Activated CD8-positive, alpha-beta T cell treated with anti-CD3 and anti-CD28 coated beads, Interleukin-2, amount 10 ng/mL, durations not matched to agents 7 days and 5 days (primary cell): ENCODE measurements at places on chromosomes 16 and 17. TPM values are rescaled to one million over a fixed set of nuclear protein-coding genes. Genes with fewer than 3 reads are reported as not detected.

DNA sequence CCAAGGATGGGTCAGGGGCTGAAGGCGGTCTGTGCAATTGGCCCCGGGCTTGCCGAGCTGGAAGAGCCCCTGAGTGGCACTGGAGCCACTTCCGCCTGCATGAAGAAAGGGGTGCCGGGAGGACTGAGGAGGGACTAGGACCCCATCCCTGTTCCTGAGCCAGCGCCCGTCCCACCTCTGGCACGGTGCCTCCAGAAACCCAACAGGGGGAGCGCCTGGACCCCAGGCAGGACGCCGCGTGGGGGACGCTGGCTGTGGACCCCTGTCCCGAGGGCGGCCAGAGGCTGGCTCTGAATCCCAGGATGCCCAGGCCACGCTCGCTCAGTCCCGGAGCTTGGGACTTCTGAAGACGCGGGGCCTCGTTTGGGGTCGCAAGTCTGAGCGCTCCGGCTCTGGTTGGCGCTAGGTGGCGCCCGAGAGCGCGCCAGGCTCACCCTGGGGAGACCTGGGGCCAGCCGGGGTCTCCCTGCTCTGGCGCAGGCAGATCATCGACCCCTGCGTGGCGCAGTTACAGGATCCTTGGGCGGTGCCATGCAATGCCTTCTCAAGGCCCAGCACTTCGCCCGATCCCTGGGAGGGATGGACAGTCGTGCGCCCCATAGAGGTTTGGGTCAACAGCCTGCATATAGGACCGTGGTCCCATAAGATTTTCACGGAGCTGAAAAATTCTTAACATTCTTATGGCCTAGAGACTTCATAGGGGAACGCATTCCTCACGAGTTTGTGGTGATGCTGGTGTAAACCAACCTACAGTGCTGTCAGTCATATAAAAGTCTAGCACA, 58.5 kb upstream of the CREBBP start:
- DNase-seq, result peak; percentile 66

DNA sequence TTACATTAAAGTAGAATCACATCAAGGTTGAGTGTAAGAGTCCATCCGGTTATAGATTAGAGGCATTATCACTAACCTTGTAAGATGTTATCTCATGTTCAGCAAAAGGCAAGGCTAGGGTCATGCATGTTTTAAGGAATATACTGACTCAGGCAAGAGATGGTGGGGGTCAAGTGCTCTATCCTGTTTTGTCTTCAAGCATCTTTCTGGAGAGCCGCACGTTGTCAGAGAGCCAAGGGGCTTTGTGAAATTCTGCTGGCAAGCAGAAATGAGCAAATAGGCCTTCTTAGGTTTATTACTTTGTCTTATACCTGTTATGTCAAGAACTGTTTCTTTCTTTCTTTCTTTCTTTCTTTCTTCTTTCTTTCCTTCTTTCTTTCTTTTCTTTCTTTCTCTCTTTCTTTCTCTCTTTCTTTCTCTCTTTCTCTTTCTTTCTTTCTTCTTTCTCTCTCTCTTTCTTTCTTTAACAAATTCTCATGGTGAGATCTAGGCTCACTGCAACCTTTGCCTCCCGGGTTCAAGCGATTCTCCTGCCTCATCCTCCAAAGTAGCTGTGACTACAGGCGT, 47.3 kb upstream of the IL34 start:
- DNase-seq, result no peak

DNA sequence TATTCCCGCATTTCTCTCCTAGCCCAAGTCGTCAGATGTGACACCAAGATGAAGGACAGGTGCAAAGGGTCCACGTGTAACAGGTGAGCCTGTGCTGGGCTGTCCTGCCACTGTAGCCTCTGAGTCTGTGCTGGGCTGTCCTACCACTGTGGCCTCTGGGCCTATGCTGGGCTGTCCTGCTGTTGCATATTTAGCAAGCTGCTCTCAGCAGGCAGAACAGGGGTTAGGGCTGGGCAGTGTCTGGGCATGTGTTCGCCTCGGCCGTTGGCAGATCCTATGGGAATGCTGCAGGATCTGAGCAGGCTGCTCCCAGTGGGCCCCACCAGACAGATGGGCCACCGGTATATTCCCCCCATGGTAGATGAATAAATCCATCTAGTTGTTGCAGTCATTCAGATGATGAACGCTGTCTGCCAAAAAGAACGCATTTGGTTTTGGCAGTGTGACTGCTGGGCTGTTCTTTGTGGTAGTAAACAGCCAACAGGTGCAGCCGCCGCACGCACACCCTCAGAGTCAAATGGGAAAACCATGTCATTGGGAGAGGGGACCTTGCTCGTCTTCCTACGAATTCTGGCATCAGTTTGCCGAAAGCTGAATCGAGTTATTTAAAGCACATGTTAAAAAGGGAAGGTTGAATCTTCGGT, 49.2 kb downstream of the CRISPLD2 start:
- DNase-seq, result no peak

DNA sequence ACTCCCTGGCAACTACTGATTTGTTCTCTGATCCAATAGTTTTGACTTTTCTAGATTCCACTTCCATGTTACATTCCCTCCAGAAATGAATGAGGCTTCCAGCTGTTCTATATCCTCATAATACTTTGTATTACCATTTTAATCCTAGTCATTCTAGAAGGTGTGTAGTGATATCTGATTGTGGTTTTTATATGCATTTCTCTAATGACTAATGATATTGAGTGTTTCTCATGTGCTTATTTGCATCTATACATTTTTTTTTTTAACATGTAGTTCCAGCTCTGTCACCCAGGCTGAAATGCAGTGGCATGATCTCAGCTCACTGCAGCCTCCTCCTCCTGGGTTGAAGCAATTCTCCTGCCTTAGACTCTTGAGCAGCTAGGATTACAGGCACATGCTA, 7.3 kb downstream of the ADGRG5 start:
- no peak for DNase-seq

Gene FOXN1
- not detected for total RNA-seq

GRCh38 chr17:927611-928461, 51.7 kb downstream of the NXN start:
- no peak for DNase-seq

GRCh38 chr16:50632927-50633800, 47.9 kb downstream of the SNX20 start:
- DNase-seq, result no peak

- no peak for DNase-seq
Measured at GRCh38 chr16:51430716-51431369, 279.8 kb upstream of the SALL1 start.

Gene MYH8
- total RNA-seq, result not detected

DNA sequence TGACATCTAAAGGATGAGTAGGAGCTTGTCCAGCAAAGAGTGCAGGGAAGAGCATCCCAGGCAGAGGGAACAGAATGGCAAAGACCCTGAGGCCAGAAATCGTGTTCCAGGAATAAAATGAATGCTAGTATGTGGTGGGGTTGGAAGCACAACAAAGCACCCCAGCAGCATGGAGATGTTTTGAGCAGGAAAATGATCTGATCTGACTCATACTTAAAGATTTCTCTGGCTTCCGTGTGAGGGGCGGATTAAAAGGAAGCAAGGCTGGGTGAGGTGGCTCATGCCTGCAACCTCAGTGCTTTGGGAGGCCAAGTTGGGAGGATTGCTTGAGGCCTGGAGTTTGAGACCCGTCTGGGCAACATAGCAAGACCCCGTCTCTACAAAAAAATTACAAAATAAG, 2.3 kb downstream of the SLC5A11 start:
- no peak for DNase-seq

GRCh38 chr17:31696184-31696602, 162.9 kb downstream of the COPRS start:
- no peak for DNase-seq

- DNase-seq, result no peak
Measured at GRCh38 chr17:49196520-49196919, 13.9 kb downstream of the GNGT2 start.

- no peak for DNase-seq
Measured at GRCh38 chr17:48308581-48308980, 121.4 kb downstream of the SKAP1 start.

- no peak for DNase-seq
Measured at GRCh38 chr17:61561354-61561753, 29.7 kb downstream of the NACA2 start.

DNA sequence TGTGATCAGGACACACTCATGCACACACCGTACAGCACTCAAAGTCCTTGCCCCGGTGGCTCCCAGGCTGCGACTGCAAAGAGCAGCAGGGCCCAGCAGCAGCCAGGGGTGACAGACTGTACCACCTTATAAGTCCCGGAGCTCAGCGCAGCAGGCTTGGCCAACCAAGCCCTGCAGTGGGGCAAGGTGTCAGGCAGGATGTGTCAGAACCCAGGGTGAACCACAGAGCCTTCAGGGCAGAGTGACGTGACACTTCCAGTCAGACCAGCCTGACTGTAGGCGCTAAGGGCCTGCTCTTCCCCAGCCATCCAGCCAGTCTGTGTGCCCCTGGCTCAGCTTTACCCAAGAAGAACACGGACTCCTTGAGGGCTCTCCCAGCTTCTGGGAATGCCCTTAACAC, 204.1 kb downstream of the COPRS start:
- peak; percentile 50 for DNase-seq

GRCh38 chr16:14454391-14454790, 175.7 kb downstream of the PARN start:
- DNase-seq, result no peak

DNA sequence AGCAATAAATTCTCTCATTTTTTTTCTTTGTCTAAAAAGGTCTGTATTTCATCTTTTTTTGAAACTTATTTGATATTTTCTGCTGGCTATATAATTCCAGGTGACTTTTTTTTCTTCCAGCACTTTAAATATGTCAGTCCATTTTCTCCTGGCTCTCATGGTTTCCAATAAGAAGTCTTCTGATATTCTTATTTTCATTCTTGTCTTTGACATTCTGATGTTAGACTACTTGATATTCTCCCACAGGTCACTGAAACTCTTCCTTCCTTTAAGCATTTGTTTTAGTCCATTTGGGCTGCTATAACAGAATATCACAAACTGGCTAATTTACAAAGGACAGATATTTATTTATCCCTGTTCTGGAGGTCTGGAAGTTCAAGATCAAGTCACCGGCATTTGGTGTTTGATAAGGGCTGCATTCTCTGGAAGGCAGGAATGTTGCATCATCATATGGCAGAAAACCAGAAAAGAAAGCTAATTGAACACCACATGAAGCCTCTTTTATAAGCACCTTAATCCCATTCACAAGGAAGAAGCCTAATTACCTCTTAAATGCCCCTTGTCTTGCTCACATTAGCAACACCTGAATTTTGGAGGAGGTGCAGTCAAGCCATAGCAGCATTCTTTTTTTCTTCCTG, 242.1 kb upstream of the TNRC6C start:
- DNase-seq, result no peak

Gene RNF151
- total RNA-seq, result not detected

Gene EFNB3
- total RNA-seq, result not detected

GRCh38 chr17:49339354-49339753, 22.7 kb downstream of the ZNF652 start:
- DNase-seq, result no peak

Gene CHST5
- not detected for total RNA-seq

DNA sequence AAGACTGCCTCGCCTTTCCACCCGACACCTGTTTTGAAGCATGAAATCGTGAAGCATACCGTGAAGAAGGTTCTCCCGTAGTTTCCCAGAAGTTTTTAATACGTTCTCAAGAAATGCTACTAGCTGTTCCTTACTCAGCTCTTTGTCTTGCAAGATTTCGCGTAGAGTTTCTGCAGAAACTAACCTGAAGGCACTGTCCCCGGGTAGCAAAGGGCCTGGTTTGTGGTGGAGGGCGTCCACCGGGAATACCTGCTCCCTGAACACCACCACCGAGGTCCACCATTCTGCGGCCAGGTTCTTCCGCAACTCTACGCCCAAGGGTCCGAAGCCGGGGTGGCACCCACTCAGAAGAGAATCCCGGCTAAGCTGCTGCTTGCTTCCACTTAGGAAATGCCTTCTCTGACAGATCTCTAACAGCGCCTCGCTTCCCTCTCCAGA, 487 bp downstream of the POLG2 start:
- no peak for DNase-seq

Gene CRYBA1
- total RNA-seq, result not detected

Gene HAS3
- 0.47 TPM for total RNA-seq

DNA sequence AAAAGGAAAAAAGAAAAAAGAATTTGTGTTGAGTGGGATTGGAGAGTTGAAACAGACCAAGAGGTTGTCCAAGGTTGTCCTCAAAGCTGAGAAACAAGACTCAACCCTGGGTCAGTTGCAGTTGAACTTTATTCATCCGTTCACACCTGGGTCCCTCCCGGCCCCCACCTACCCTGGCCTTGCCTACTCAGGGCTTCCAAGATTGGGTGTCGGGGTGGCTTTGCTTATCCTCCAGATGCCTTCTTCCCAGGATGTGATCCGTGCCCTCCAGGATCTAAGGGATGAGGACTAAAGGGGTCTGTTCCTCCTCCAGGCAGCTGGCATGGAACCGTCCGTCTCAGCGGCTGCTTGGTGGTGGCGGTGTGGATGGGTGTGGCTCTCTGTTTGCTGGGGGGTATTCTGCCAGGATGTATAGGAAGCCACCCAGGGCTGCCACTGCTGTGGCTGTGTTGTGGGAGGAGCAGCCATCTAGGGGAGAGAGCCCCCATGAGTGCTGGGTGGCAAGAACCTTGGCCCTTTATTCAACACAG, 10.3 kb upstream of the NAGPA start:
- DNase-seq, result no peak

- DNase-seq, result no peak
Measured at GRCh38 chr17:74512036-74512435, 19.2 kb downstream of the CD300LB start.

GRCh38 chr16:2963723-2964474, at the start of gene KREMEN2:
Gene KREMEN2, plus strand, starts transcription at chr16:2964275. Its CDS starts 246 bp downstream, at chr16:2964521.
- DNase-seq, result no peak

Gene TOP2A
- 567 TPM for total RNA-seq

Gene SLC35G6
- total RNA-seq, result not detected

GRCh38 chr16:58515871-58516767, 802 bp downstream of the SETD6 start:
- DNase-seq, result peak; percentile 61

- DNase-seq, result peak; percentile 90
Measured at GRCh38 chr16:75288596-75289120, 37.2 kb upstream of the BCAR1 start.

DNA sequence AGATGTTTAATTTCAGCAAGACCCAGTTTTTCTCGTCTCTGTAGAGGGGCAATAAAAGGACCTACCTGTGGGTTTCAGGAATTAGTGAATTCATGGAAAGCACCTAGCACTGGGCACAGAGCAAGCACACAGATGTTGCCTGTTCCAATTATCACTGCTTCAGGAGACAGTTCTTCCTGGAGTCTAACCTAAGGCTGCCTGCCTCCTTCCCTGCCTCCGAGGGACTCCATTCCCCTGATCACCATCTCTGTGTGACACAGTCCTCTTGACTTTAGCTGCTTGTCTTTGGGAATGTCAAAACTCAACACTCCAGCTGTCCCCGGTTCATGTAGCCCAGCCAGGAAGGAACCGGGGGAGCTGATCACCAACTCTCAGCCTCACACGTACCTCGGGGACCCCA, 474.9 kb downstream of the SLC39A11 start:
- no peak for DNase-seq

DNA sequence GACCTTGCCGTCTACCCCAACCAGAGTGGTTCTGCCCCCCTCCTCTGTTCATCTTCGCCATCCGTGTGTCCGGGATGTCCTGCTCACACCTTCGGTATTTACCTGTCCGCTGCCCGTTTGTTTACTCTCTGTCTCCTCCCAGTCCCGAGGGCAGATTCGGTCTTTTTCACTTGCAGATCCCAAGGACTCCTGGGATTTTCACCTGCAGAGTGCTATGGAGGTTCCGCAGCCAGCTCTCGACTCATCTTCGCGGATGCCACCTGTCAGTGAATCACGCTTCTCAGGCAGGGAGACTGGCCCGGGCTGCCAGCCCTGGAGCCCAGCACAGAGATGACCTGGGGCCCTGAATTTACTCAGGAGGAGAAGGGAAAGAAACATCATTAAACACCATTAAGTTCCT, 8.1 kb downstream of the CRISPLD2 start:
- no peak for DNase-seq

- no peak for DNase-seq
Measured at GRCh38 chr17:7577327-7578199, 1.9 kb upstream of the CD68 start.
